ENCODE measurements at places on chromosomes 1 and 21.

- DNase-seq: no peak
Observed at GRCh38 chr1:116332451-116332850, 40.6 kb upstream of the ATP1A1 start.

DNA sequence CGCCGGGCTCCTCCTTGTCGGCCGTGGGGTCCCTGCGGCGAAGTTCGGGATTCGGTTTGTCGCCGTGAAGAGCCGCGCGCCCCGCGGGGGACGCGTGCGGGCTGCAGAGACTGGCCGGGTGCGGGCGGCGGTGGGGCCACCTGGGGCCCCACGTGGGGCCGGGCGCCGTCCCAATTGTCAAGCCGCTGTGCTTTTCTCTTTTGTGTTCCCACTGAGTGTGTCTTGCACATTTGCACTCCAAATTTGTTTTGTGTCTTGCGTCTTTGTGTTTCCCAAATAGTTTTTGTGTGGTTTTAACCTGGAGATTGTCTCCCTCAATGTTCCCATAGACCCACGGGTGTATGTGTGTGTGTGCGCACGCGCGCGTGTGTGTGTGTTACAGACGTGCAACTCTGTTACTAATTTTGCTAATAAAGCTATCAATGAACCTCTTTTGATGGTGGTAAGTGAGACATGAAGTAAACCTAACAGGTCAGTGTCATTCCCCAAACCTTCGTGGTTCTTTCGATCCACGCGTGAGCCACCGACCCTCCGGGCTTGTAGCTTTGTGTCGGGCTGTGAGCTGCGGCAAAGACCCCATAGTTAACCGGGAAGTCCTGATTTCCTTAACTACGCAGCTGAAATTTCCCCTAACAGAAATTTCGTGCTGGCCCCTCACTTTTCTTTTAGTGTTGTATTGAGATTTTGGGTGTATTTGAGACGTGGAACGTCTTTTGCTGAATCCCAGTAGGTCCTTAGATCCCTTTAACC, 708 bp downstream of the PRDM2 start:
- DNase-seq: no peak

DNA sequence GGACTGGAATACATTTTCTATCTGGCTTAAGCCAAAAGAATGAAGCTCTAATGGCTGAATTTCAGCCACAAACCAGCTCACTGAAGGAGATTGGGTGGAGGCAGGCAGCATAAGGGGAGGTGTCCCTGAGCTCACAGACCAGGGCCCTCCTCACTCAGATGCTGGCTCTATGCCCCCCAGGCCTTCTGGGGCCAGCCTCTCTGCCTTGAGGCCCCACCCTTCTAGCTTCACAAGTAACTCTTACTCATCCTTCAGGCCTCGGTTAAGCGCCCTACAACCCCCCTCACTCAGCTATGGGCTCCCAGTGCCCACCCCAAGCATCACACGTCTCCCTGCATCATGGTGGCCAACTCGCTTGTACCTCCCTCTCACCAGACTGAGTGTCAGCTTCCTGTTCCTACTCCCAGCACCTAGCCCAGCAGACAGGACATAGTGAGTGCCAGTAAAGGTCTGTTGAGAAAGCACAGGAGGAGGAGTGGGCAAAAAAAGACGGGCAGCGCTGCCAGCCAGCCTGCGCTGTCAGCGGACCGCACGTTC, 40.8 kb upstream of the GPR157 start:
- no peak for DNase-seq

DNA sequence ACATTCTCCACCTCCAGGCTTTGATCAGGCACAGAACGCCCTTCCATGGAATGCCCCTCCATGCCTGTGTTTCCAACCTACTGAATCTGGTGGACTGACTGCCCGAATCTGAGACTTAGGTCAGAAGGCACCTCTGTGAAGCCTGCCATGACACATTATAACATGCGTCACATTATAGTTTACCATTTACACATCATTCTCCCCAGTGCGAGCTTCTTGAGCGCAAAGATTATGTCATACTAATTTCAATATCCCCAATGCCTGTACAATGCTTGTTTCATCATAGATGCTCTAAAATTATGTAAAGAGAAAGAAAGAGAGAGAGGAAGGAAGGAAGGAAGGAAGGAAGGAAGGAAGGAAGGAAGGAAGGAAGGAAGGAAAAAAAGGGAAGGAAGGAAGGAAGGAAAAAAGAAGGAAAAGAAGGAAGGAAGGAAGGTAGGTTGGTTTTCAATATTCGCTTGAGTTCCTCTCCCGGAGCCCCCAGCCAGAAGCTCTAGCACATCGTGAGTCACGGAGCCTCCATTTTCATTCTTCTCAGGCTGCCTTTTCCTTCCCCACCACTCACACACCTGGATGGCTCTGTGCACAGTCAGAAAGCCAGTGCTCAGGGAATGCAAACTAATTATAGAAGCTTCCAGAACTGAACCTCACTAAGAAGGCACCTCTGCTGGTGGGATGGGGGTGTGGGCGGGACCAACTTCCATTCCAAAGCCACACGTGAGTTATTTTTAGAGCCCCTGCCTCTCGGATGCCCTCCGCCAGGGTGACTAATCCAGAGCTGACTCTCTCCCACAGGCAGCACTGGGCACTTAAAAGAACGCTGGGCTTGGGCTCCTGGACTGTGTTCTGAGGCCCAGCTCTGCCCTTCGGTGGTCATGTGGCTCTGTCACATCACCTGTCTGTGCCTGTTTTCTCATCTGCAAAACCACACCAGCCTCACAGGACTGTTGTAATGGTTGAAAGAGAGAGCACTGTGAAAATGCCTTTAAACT, 27.4 kb downstream of the LAMB3 start:
- DNase-seq: no peak

GRCh38 chr1:233599542-233600073, 14.3 kb upstream of the KCNK1 start:
- no peak for DNase-seq

DNA sequence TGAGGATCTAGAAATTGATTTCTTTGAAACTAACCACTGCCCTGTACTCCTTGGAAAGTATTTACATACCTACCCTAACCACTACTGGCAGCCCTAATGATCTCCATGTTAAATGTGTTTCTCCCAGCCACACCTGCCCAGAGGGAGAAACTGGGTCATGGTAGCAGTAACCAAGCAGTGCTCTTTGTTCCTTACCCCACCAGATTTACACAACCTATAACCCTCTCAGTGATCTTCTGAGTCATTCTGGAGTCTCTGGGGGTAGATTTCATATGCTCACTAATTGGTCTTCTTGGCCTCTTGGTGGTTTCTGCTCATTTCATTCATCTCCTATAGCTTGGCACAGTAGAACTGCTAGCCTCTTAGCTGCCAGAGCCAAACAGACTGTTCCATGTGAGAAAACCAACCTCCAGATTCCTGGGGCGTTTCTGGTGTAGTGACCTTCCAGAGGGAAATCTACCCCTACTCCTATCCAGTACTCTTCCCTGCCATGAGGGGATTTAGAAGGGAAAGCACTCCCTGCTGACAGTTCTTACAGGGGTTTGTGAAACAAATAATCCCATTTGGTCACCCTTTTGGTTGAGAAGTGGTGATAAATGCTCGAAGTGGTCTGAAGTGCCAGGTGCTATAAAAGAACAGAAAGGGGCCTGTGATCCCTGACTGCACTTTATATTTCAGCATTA, 36.2 kb upstream of the LRIG2 start:
- no peak for DNase-seq

All from T1000 (cell line).